NCI-H524 (cell line): ENCODE measurements at places on chromosomes 2 and 18.

- DNase-seq = no peak
Observed at GRCh38 chr2:168146892-168147810, 100.2 kb downstream of the STK39 start.

DNA sequence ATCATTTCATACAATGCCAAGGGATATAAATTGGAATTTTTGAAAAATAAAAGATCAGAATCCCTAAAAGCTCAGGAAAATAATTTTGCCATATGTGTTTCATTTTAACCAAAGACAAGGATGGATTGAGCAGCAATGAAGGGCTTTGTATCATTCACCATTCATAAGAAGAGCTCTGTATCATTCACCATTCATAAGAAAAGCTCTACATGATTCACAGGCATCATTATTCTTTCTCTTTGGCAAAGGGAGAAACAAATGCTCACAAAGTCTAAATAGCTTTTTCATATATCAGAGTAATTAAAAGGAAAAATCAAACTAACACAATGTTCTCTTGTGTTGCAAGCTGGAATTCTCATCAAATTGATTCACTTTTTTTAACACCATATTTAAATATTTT lies 169.1 kb upstream of the MC4R start:
- DNase-seq = no peak

GRCh38 chr18:46680784-46681695 lies 24.0 kb upstream of the LOXHD1 start:
- no peak for DNase-seq

DNA sequence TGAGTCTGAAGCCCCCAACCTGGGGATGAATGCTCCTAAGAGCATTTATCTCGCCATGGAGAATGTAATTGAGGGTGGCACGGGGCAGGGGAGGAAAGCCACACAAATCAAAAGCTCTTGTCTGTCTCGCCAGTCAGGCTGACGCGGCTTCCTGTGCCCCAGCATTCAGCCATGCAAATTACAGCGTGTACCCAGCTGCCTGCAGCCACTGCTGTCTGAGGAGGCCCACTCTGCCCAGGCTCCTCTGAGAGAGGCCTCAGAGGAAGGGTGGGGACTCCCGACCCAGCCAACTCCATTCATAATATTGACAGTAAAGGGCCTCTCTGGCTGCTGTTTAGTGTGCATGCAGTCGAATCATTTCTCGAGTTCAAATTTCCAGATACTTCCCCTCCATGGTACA lies 22.0 kb downstream of the SMAD7 start:
- no peak for DNase-seq

GRCh38 chr2:47534179-47534919 lies 131.4 kb downstream of the MSH2 start:
- DNase-seq = peak; percentile 92

DNA sequence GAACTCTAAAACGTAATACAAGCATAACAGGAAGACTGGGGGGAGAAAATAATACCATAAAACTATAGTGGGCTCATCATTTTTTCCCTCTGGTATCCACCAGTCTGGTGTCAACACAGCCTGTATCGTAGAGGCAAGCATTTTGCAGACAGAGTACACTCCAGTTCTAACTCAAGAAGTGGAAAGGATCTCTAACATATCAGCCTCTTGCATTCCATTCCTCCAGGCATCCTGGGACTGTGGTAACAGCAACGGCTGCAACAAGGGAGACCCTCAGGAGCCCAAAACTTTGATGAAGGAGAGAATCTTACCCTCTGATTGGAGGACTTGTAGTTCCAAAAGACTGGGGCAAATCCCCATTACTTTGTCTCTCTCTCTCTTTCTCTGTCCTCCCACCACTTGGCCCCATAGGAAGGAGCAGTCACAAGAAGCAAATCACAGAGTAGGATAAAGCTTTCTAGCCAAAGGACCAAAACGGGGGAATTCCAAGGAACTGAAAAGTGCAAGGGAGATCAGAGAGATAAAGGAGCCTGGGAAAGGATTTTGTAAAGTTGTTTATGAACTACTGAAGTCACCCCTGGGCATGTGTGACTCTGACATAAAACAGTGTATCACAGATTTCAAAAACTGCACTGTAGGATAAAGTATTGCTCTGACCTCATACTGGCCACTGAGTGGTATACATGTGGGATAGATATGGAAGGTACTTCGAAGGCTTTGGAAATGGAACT lies 11.9 kb downstream of the FRZB start:
- no peak for DNase-seq

DNA sequence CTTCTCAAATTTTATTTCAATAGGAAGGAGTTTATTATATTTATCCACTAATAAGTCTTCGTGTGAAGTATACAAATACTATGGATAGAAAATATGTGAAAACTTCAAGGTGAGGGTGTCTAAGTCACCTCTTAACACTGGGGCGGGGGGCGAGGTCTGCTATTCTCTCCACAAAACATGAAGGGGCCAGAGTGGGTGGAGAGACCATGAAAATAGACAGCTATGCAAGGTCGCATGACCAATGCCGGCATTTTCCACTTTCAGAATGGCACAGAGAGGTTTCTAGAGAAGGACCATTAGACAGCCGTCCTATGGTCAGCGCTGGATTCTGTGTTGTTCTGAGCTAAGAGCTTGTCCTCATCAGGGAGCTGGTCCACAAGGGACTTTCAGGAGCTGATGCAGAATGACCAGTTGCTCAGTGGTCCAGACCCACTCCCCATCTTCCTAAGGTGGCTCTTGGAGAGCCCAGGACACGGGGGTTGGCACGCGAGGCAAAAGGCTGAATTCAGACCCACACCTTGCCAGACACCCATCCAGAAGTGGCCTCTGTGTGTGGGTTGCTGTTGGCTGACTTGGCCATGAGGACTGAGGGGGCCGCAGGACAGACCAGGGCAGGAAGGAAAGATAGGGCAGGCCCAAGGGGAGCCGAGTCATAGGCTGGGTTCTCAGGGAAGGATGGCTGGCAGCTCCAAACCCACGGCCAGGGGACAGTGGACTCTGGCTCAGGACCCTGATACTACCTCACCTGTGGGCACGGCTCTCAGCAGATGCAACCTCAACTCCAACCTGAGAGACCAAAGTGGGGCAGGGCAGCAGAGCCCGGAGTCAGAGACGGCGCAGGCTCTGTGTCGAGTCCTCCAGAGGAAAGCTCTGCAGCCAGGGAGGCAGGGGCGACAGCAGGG lies 69.8 kb downstream of the NDUFA10 start:
- no peak for DNase-seq

DNA sequence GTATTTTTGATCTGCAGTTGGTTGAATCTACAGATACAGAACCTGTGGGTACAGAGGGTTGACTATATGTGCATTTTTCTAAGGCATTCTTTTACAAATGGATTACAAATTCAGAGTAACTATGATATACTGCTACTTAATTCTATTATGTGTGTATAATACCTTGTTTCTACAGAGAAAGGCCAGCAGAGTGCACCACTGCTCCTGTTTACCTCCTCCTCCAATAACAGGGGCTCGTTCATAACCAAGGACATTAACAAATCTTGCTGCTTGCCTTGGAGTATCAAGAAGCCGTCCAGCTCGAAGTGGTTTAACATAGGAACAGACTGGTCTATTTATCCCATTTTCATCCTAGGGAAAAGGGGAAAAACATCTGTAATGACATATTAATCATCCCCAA lies 16.4 kb downstream of the CEP76 start:
- peak; percentile 52 for DNase-seq

DNA sequence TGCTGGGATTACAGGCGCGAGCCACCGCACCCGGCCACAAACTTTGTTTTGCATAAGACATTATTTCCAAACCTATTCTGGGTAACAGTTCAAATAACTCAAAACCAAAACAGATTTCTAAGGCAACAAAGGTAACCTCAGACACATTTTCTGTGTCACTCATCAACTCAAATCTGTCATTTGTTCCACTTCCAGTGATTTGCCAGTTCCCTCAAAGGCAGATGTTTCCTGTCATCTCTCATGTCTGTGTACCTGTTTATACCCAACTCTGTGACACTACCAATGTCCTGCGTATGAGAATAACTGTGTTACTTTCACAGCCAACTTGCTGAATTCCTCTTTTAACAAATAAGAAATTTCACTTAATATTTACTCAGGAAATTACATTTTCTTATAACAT lies 54.4 kb downstream of the SCN3A start:
- DNase-seq = no peak
